ENCODE measurements at places on chromosomes 13 and 19.
A peak's percentile ranks its signal among the peaks of the same experiment; 100 is the strongest.

GRCh38 chr19:46480415-46480814 is 9.1 kb upstream of the PNMA8A start:
- DNase-seq = no peak

GRCh38 chr19:11373885-11374432 is 507 bp upstream of the SWSAP1 start:
- DNase-seq = no peak

GRCh38 chr19:343941-344624 is 513 bp downstream of the MIER2 start:
- DNase-seq = peak; percentile 38

DNA sequence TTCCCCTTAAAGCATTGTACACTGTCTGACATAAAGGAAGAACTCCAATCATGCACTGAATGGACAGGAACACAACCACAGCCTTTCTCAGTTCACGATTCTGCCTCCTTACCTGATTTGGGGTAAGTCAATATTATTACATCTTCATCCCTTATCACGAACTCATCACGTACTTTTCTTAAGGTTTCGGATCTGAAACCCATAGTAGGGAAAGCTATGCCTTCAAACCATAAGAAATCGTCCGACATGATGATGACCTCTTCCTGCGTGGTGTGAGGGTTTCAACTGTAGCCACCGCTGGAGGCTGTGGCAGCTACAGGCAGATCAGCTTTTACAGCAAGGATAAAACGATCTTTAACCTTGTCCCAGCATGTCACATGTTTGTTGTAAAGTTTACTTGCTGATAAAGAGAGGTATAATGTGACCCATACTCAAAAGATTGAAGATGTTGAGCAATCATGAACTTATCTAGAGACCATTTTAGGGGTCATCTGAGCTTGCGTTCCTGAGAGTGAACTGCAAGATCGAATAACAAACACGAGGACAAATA is at the start of gene SULT2A1:
Gene SULT2A1, minus strand, starts transcription at position 306 of the 550 bp plus-strand sequence. Its CDS starts 58 bp downstream, at position 248.
- DNase-seq = no peak

GRCh38 chr13:43023289-43023963 is at the start of gene DNAJC15:
Gene DNAJC15 (plus strand): TSS chr13:43023586. CDS start chr13:43023627, 41 bp downstream.
- peak; percentile 78 for DNase-seq

GRCh38 chr19:1862424-1863327 is 703 bp downstream of the KLF16 start:
- DNase-seq = peak; percentile 67

- DNase-seq = no peak
These were observed 492.9 kb downstream of the PCDH20 start for GRCh38 chr13:60922576-60923231.

Data from activated CD8-positive, alpha-beta memory T cell treated with anti-CD3 and anti-CD28 coated beads, Interleukin-2, amount 50 U/mL, for 4 hours (primary cell).